ENCODE measurements at places on chromosomes 4 and X.

- DNase-seq: no peak
Measured at GRCh38 chr4:159252491-159252890, 149.6 kb downstream of the RAPGEF2 start.

DNA sequence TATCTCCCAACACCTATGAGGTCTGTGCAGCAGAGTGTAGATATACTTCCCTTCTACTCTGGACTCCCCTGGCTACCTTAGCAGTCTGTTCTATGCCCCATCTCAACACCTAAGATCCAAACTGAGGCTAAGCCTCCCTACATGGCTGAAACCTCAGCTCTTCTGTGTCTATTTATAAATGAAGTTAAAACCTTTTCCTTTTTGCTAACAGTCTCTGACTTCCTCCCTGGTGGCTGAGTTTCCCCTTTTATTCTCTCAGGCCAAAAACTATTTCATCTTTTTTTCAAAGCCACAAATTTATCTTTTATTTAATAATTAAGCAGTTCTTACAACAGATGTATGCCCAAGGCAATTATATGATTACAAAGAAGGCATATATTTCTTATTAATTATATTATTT is 111.8 kb upstream of the STIM2 start:
- DNase-seq: no peak

GRCh38 chrX:120463241-120463640 is 5.9 kb downstream of the LAMP2 start:
- DNase-seq: no peak

DNA sequence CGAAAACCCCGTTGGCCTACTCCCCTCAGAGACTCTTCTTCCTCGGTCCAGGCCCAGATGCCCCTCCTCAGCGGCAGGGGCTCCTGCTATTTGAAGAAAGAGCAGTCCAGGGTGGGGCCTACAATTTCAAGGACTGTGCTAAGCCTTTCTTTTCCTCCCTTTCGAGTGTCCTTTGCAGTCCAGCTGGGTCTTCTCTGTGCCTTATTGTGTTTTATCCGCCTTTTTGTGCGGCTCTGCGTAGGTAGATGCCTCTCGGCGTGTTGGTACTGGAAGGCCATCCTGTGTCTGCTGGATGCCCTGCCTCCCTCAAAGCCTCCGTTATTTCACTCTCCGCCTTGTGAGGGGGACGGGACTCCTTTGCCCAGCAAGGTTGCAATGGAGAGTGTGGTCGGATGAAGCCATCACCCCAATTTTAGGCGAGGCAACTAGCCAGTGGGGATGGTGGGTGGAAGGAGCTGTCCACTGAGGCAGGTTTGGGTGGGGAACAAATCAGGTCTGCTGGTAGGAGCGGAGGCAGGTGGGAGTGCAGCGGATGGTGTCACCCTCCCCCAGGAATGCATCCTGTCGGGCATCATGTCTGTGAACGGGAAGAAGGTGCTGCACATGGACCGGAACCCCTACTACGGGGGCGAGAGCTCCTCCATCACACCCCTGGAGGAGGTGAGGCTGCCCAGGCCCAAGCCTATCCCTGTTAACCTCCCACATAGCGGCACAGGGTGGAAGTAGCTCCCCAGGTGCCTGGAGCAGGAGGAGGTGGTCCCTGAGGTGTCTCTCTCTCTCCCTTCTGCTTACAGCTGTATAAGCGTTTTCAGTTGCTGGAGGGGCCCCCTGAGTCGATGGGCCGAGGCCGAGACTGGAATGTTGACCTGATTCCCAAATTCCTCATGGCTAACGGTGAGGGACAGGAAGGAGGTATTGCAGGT is 1.3 kb downstream of the GDI1 start:
- DNase-seq: no peak

DNA sequence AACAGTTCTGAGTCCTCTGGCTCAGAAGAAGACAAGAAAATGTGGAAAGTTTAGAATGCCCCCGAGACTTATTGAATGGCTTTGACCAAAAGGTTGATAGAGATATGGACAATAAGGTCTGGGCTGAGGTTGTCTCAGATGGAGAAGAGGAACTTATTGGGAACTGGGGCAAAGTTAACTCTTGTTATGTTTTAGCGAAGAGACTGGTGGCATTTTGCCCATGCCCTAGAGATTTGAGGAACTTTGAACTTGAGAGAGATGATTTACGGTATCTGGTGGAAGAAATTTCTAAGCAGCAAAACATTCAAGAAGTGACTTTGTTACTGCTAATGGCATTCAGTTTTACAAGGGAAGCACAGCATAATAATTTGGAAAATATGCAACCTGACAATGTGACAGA is 1549.3 kb upstream of the ADGRL3 start:
- DNase-seq: no peak

DNA sequence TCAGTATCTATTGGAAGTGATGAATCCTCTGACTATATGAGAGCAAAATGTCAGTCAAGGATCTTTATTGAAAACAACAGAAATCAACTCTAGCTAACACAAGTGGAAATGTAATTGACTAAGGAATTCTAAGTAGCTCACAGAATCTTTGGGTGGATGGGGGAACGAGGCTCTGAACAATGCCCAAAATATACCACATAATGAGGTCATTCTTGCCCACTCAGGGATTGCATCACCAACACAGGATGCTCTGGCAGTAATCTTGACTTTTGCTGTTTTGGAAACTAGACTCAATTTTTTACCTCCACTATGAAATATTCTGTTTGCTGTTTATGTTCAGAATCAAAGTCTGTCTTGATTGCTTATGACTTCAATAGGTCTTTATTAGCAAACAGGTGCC is 127.4 kb upstream of the UNC5C start:
- no peak for DNase-seq

- no peak for DNase-seq
Measured at GRCh38 chr4:67332627-67333026, 212.7 kb downstream of the CENPC start.

GRCh38 chr4:30719454-30720020 is 632 bp upstream of the PCDH7 start:
- no peak for DNase-seq
